Globus pallidus (tissue), 1 donor: ENCODE measurements at places on chromosomes 5 and 9.

DNA sequence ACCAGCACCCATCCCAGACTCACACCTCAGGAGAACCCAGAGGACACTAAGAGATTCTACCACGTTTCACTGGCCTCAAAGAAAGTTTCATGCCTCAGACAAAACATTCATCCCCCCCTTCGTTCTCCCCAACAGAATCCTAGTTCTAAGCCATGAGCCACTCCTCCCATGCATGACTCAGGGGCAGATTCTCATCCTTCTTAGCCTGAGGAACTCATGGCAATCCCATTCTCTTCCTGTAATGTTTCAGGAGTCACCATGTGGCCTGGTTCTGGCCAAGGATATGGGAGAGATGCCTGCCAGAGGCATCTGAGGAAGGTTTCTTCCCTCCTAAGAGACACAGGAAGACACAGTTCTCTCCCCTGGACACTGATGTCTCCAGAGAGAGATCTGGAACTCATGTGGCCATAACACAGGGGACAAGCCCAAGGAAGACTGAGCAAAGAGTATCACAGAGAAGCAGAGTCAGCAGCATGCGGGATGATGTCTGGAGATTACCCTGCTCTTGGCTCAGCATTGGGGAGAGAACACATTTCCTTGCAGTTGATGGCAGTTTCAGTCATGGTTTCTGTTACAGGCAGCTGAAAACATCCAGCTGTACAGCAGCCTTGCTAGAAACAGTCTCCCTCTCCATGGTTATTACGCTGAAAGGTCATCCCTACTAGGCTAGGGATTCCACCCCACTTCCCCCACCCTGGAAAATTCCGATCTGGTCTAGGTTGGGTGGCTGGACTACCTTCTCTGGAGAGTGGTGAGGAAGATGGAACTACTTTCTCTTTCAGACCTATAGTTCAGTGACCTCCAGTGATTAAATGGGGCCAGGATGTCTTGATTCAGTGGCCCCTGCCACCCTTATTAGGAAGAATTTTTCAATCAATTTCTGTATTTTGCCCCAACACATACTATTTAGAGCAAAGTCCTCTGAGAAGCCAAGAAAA is 115.4 kb downstream of the ZNF608 start:
- no peak for DNase-seq

- no peak for DNase-seq
Measured at GRCh38 chr9:1938135-1938534, 77.0 kb upstream of the SMARCA2 start.

DNA sequence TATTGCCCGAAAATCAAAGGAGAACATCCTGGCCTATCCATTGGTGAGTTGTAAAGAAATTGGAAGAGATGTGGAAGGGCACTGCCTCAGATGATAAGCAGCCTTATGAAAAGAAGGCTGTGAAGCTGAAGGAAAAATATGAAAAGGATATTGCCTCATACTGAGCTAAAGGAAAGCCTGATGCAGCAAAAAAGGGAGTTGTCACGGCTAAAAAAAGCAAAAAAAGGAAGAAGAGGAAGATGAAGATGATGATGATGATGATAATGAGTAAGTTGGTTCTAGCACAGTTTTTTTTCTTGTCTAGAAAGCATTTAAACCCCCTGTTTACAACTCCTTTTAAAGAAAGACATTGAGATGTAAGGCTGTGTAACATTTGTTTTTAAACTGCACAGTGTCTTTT is 59.8 kb upstream of the ZBED3 start:
- DNase-seq = no peak

DNA sequence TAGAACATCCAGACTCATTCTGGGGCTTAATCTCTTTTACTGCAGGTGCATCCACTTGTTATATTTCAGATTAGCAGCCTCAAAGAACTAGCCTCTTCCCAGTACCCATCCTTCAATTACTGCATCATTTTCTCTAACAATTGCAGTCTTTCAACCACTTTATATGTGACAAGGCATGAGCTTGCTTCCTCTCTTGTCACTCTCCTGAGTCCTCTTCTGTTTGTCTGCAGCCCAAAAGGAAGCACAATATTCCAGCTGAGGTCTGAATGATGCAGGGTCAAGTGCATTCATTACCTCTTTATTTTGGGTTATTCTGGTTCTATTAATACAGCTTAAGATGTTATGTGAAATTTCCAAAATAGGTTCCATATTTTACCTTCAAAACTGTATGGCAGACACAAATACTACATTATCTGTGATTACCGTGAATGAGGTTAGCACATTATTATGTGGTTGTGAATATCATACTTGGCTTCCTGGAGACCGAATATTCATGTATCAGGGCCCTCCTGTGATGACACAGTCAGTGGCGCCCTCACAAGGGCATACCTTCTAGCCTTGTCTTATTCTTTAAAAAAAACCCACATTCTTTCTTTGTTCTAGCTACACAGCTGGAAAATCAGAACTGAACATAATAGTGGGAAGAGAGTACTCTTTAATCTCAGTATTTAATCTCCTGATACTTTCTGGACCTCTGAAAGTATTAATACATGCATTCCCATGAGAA is 323.8 kb downstream of the PDE4D start:
- no peak for DNase-seq

GRCh38 chr5:153888781-153889180 is 149.9 kb downstream of the FAM114A2 start:
- DNase-seq = no peak

DNA sequence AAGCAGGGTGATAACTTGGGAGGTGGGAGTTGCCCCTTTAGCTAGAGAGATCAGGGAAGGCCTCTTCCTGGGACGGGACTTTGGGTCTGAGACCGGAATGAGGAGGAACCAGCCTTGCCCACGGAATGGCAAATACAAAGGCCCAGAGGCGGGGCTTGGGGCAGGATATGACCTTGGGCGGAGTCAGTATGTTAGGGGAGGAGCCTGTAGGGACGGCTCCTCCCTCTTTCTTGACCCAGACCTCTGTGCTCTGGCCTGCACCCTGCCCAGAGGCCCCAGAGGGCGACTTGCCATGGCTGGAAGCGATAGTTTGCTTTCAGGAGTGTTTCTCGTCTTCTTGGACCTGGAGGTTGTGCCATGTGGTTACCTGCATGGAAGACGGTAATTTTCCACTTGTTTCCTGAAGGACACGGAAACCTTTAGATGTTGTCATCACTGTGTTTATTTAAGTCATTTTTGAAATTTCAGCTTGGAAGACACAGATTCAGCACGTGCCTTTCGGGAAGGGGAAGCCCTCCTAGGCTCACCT is 85.6 kb downstream of the DAB2IP start:
- DNase-seq = no peak

DNA sequence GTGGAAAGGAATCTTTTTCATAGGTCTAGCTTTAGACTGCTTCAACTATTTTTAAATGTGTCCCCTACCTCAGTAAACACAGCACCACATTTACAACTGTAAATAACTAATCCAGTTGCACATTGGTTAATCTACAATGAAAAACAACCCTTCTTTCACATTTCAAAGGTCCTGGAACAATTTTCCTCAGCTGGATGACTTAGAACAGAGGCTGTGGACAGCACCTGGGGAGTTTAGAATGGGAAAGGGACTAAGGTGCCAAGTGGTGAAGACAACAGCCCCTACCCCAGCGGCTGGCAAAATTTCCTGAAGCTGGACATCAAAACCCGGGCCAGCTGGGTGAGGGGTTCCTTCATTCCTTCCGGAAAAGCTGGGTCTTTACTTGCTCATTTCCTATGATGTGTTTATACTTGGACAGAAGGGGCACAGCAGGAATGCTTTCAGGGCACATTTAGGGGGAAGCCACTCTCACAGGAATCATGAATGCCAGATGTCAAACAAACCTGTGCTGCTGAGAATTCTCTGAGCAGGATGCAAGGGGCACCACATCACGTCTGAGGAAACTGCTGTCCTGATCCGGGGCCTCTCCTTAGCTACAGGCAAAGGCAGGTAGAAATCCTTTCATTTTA is 158.3 kb downstream of the NR2F1-AS1 start:
- no peak for DNase-seq

DNA sequence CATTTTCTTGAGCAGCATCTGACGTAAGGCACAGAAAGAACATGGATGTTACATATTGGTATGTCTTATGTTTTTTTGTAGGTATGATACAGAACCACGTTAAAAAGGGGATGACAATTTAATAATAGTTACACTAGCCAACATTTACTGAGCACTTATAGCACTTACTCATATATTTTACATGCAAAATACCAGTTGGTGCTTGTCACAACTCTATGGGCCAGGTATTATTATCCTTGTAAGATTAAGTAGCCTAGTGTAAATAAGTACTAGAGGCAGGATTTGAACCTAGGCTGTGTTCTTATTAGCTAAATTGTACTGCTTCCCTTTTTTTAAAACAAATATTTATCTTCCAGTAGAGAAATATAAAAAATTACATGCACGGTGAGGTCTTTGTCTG is 83.5 kb downstream of the RANBP17 start:
- DNase-seq = no peak

DNA sequence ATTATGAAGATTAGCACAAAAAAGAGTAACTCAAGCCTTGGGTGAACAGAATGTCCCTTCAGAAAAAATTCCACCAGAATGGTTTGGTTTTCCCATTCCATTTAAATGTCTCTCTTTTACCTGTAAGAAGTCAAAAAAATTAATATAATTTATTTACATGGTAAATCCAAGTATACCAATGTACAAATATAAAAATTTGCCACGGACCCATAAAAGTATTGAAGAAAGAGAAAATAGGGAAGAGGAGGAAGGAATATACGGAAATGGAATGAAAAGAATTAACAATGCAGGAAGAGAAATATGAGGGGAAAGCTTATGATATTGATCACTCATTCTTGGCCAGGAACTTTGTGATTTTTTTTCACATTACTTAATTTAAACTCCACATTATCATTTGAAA is at the start of gene OR13C9:
OR13C9 (minus strand) TSS at position 101 of the 400 bp plus-strand sequence; CDS start at position 101, 0 bp downstream.
- DNase-seq = no peak

GRCh38 chr5:111649516-111649915 is 107.5 kb downstream of the NREP start:
- no peak for DNase-seq

- DNase-seq = no peak
Measured at GRCh38 chr9:125994066-125994943, 247.1 kb downstream of the PBX3 start.

GRCh38 chr9:129237164-129237611 is 59.1 kb upstream of the IER5L start:
- no peak for DNase-seq

DNA sequence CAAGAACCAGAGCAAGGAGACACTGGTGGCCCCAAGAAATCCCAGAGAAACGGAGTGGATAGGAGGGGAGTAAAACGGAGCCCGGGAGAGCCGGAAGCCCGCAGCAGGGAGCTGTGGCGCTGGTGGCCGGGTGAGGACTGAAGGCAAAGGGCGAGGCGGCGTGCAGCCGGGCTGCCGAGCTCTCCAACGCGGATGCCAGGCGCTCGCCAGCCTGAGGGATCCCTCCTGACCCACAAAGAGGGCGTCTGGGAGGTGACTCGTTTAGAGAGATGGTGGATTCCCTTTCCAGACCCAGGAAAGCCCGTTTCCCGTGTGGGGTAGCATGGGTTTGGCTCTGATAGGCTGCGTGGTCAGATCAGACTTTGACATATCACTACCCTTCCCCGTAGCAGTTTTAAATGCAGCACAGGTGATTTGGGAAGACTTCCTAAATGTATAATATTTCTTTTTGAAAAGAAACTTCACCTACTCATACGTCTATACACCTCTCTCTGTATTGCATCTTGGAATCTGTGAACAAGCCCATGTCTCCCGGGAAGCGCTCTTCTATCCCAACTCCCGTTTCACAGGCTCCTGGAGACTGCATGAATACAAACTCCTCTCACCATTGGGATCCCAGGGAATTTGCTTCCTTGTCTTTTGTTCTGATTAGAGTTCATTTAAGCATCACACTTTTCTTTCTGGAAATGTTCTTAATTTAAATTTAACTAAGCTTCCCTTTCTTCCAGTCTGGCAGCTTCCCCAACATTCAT is 158.1 kb downstream of the C9orf152 start:
- no peak for DNase-seq

- DNase-seq = peak; percentile 17
Measured at GRCh38 chr9:16333691-16334090, 536.8 kb downstream of the BNC2 start.

GRCh38 chr9:79757881-79758669 is 186.3 kb downstream of the TLE4 start:
- no peak for DNase-seq
